NCI-H187 (cell line): ENCODE measurements at places on chromosomes 12 and 14.

- DNase-seq = no peak
These were observed 2.6 kb downstream of the RTN1 start for GRCh38 chr14:59868021-59868420.

GRCh38 chr12:104549815-104550480 lies 93.2 kb downstream of the CHST11 start:
- DNase-seq = no peak

DNA sequence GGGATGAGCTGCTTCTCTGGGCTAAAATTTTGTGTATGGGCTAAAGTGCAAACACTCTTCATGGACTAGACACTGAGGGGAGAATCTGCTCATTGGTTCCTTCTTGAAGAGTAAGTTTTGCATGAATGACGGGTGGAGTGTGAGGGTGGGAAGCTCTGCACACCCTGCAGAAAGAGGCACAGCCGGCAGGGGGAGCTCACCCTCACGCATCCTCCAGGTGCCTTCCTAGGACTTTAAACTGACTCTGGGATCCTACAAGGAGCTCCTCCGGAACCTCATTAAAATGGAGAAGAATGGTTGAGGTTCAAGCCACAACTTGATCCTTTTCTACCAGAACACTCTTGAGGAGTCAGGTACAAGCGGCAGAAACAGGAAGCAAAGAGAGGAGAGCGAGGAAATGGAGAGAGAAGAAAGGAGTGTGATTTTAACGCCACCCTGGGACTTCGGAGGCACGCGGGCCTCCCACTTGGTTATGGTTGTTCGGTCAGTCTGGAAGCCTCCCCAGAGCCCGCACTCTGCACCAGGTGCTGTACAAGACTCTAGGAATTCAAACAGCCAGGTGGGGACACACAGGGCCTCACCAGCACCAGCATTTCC lies 87.5 kb downstream of the SETD3 start:
- DNase-seq = no peak

DNA sequence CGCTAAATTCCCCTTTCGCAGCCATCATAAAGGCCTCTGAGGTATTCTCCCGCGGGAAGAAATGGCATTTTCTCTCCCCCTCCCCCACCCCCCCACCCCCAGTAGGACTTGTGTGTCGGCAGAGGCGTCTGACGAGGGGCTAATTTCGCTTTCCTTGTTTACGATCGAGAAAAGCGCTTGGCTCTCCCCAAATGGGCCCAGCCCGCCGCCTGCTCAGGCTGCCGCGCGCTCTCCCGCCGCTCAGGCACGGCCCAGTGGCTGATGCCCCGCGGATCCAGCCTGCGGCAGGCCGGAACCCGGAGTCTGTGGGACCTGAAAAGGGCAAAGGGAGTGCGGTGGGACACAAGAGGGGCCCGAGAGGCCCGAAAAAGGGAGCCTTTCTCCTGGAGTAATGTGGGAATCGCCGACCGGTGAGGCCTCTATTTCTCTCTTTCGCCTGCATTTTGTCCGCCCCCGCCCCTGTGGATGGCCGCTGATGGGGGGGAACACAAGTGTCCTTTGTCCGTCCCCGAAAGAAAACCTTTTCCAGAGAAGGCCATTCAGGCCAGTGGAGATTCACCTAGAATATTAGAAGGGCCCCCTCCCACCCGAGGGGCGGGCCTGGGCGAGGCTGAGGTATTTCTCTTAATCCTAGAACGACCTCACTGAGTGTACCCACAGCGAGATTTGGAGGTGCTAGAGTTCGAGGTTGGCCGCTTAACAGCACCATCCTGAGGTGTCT lies 9.0 kb upstream of the HOXC6 start:
- no peak for DNase-seq

GRCh38 chr14:93319494-93319893 lies 13.3 kb downstream of the BTBD7 start:
- no peak for DNase-seq

GRCh38 chr12:105713606-105714305 lies 383.3 kb downstream of the C12orf75 start:
- DNase-seq = no peak

- no peak for DNase-seq
These were observed 202.7 kb downstream of the TSPAN9 start for GRCh38 chr12:3279832-3280231.

- DNase-seq = no peak
These were observed 58.8 kb upstream of the GPR68 start for GRCh38 chr14:91303091-91303923.

DNA sequence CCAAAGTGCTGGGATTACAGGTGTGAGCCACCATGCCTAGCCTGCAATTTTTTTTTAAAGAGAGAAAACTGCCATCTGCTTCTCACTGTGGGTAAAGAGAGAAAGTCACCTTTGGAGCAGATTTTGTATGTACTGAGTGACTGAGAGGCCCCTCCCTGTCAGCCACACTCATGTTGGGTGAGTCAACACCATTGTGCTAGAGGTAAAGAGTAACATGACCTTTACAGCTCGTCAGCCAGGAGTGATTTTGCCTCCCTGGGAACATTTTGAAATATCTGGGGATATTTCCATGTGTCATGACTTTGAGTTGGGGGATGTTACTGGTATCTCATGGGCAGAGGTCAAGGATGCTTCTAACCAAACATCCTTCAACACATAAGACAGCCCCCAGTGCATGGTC lies 115.2 kb downstream of the KSR2 start:
- DNase-seq = no peak

DNA sequence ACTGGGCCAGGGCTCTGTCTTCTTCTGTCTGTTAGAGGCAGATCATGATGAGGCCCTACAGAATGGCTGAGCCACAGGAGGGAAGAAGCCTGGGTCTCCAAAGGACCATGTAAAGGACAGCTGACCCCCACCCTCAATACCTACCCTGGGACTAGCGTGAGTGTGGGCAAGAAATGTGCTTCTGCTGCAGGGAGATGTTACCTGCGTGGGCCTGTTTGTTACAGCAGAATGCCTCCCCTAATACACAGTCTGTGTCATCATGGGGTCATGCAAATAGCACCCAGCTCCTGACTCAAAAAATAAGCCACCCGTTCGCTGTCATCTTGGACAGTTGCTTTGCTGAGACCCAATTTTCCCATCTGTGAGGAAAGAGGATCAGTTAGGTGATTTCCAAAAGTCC lies 90.6 kb downstream of the CALM1 start:
- no peak for DNase-seq

DNA sequence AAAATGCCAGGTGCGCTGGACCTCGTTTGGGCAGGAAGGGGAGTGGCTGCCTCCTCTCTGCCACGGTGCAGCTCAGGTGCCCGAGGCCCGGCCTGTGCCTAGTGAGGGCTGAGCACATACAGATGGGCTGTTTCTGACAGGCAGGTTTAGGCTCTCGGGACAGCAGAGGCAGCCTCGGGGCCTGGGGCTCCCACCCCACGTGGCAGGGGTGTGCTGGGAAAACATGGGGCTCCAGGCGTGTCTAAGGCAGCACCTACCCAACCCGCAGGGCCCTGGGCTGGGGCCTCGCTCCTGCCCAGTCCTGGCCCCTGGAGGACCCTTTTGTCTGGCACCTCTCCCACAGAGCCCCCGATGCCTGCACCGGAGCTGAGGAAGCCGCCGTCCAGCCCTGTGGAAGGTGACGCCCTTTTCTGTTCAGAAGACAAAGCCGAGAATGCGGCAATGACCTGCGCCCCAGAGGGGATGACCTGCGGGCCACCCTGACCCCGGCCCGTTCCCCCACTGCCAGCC lies 76.4 kb upstream of the GALNT9 start:
- no peak for DNase-seq

GRCh38 chr12:105986779-105987684 lies 151.7 kb downstream of the NUAK1 start:
- DNase-seq = no peak

GRCh38 chr12:115325858-115326257 lies 641.9 kb upstream of the TBX3 start:
- no peak for DNase-seq

- DNase-seq = no peak
These were observed 90.4 kb downstream of the PIWIL1 start for GRCh38 chr12:130428116-130428515.
